CD8-positive, alpha-beta memory T cell (primary cell): ENCODE measurements at places on chromosomes 2 and 18.

GRCh38 chr2:222311319-222311977 is 12.7 kb upstream of the PAX3 start:
- no peak for DNase-seq

GRCh38 chr2:196949116-196949515 is 22.6 kb upstream of the PGAP1 start:
- DNase-seq = no peak

DNA sequence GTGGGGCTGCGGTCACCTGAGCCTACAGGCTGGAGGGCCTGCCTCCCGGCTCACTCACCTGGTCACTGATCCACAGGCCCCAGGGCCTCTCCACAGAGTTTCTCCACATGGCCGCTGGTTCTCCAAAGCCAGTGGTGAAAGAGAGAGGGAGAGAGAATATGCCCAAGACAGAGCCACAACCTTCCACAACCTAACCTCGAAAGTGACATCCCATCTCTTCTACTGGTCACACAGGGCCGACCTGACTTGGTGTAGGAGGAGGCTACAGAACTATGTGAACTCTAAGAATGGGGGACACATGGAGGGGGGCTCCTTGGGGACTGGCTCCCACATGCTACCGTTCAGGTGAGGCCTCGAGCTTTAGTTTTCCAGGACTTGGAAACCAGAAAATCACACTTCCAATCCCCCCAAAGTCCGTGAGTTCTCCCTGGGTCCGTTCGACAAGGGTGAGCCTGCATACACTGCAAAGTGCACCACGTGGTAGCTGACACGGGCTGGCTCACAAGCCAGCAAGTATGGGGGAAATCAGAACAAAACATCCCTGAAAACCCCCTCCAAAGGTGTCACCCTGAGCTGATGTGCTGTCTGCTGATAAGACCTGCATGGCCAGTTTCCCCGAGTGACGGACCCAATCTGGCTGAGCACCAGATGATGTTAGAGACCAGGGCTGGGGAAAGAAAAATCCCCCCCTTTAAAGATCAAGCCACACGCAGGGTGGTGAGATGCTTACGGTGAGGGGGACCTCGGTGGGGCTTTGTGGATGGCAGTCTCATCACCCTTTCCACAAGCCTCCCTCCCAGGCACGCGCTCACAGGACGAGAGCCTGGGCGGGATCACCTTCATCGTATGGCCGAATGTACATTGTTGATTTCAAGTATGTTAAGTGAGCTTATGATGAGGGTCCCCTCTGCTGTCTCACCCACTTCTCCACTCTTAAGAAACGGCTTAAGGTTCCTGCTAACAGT is 54.2 kb upstream of the SEMA4C start:
- peak; percentile 11 for DNase-seq

- DNase-seq = peak; percentile 22
These were observed 54.9 kb upstream of the CAPN13 start for GRCh38 chr2:30862054-30862651.

DNA sequence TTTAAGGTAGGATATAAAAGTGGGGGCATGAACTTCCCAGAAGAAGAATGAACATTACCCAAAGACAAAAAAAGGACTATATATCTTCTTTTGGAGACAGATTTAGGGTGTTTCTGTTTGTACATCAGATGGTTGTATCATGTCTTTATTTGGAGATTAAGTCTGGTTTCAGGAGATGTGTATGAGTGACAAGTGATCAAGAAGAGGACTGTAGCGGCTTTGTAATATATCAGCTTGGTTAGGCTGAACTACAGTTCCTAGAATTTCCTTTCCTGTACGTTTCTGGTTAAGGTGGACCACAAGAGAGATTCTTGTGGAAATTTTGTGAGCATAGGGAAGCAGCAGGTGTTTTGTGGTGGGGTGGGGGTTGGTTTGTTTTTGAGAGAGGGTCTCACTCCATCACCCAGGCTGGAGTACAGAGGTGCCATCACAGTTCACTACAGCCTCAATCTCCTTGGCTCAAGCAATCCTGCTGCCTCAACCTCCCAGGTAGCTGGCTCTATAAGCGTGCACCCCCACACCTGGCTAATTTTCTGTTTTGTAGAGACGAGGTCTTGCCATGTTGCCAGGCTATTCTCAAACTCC is 287.1 kb upstream of the MGAT5 start:
- no peak for DNase-seq

DNA sequence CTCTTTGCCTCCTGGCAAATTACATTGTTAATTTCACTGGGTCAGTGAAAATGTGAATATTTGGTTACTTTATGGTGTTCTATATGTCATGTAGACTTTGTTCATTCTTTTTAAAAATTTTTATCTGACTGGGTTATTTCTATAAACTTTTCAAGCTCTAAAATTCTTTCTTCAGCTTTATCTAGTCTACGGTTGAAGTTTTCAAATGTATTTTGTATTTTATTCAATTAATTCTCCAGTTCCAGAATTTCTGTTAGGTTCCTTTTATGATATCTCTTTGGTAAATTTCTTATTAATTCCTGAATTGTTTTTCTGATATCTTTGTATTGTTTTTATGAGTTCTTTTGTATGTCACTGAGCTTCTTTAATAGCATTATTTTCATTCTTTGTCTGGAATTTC is 228.1 kb downstream of the LPIN1 start:
- DNase-seq = no peak

DNA sequence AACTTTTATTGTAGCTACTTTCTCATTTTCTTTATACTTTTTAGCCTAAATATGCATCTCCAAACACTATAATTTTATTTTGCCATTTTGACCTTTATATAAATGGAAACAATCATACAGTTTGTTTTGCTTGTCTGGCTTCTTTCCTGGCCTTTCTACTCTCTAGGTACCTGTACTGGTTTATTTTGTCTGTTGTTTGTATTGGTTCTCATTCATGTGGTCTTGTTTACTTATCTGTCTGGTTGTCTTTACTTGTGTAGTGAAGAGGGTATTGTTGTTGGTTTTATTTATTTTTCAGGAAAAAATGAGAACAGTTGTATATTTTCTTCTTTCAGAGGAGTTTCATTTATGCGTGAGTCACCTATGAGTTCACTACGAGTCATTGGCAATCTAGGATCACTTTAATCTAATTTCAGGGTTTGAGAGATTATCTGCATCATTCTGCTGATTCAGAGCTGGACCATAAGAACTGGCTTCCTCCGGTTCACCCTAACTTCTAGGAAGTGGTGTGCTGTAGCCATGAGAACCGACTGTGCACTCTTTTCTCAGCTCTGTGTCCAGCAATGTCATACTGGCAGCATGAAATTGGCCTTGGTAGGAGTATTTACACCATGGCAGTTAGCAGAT is 33.1 kb upstream of the HDAC4 start:
- DNase-seq = no peak

GRCh38 chr2:188494906-188495305 is 203.2 kb downstream of the GULP1 start:
- no peak for DNase-seq

DNA sequence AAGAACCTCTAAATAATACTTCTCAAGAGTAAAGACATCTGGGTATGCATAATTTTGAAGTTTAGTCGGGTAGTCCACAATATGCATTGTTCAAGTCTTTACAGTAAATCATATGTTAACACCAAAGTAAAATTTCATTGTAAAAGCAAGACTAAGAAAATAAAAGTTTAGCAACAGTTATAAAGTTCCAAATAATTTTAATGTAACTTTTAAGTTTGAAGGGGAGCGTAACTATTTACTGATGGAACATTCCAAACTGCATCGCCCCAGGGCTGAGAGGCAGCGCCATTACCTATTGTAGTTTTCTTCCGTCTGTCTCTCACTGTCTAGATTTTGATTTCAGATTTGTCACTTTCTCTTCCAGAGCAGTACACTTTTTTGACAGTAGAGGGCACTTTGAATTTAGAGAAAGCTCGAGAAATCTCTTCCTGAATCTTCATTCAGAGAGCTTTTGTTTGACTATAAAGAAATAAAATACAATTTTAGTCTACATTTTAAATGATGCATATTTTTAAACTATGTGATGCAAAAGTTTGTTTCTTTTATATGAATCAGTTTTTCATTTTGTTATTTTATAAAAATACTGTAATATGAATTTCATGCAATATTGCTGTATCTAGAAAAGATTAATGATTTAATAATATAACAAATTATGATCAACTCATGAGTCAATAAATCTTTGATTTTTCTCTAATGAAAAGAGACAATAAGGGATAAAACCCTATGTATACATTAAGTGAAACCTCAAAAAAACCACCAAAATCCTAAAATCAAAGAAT is 389.8 kb downstream of the FIGN start:
- no peak for DNase-seq

DNA sequence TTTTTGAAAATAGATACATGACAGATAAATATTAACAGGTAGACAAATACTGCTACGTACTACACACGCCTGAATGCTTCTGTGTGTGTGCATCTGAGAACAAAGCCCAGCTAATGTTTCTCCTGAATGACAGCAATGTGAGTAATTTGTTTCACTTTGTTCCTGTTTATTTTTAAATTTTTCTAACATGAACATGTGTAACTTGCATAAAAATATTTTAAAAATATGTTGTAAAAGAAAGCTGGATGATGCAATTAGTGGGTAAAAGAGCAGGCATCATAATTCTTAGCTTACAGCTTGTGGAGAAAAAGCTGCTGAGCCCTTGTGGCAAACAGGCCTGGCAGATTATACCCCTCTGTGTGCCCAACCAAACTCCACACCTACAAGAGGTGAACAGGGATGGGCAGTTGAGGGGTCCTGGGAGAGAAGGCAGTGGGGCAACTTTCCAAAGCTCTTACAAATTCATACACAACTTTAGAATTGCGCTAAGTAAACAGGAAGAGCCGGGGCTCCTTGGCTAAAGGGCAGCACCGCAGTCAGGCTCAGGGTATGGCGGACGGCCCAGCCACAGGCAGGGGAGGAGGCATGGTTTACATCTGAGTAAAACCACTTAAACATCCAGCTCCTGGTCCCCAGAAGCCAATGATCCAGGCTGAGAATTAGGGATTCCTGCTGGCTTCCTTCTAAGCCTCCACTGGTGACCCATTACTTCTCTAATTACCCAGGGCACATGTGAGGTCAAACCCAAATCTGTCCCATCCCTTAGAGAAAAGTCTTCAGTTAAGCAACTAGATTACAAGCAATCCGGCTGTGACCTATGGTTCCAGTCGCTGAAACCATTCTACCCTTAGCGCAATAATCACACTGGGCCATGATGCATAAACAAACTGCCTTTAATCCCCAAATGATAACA is 14.0 kb downstream of the PXDN start:
- DNase-seq = no peak

GRCh38 chr2:9416267-9416961 is 6.9 kb downstream of the ITGB1BP1 start:
- no peak for DNase-seq

GRCh38 chr18:14941256-14941655 is 193.3 kb downstream of the ANKRD30B start:
- DNase-seq = no peak

- no peak for DNase-seq
These were observed 2.9 kb upstream of the SLC9A4 start for GRCh38 chr2:102470168-102470567.

- no peak for DNase-seq
These were observed 63.4 kb upstream of the ZEB2 start for GRCh38 chr2:144583381-144583729.

DNA sequence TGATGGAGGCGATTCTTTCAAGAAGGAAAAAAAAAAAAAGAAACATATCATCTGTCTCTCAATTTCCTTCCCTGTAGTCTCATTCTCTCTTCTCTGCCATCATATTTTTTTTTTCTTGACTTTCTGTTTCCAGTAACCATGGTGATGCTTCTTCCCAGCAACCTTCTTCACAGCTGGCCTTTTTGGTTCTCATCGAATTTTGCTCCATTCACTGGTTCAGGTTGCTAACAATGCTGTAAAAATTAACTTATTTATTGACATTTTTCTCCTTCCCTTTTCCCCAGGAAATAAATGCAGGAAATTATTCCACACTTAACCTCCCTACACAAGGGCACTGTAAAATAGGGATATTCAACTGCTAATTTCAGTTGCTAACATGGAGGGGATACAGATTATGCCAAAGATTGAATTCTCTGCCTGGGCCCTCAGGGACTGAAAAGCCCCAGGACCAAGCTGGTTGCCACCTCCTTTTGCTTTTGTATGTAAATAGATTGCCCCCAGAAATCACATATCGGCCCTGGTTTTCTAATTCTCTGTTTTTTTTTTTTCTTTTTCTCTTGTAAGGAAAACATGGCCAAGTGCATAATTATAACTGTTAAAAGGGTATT is 154.7 kb downstream of the MAP2 start:
- DNase-seq = no peak

DNA sequence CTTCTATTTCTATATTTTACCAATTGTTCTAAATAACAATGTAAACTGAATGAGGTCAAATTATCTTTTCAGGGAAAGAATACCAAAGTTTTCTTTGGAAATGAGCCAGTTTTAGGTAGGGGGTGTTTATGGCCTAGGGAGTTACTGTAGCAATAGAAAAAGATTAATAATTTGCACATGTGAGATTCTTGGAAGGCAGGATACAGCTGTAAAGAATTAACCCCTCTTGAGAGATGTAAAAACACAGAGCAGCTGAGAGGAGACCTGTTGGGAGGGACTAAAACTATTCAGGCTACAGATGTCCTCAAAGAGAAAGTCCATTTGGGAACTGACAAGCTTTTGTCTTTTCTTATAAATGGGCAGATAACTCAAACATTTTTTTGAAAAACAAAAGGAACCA is 182.2 kb downstream of the FIGN start:
- DNase-seq = no peak

- no peak for DNase-seq
These were observed 8.4 kb downstream of the HOXD8 start for GRCh38 chr2:176137906-176138305.

GRCh38 chr2:216645636-216645950 is 12.4 kb downstream of the IGFBP2 start:
- DNase-seq = no peak

- DNase-seq = no peak
These were observed 112.9 kb downstream of the MBP start for GRCh38 chr18:77019641-77020040.

- DNase-seq = no peak
These were observed 14.1 kb downstream of the SLC66A3 start for GRCh38 chr2:11169333-11169732.

DNA sequence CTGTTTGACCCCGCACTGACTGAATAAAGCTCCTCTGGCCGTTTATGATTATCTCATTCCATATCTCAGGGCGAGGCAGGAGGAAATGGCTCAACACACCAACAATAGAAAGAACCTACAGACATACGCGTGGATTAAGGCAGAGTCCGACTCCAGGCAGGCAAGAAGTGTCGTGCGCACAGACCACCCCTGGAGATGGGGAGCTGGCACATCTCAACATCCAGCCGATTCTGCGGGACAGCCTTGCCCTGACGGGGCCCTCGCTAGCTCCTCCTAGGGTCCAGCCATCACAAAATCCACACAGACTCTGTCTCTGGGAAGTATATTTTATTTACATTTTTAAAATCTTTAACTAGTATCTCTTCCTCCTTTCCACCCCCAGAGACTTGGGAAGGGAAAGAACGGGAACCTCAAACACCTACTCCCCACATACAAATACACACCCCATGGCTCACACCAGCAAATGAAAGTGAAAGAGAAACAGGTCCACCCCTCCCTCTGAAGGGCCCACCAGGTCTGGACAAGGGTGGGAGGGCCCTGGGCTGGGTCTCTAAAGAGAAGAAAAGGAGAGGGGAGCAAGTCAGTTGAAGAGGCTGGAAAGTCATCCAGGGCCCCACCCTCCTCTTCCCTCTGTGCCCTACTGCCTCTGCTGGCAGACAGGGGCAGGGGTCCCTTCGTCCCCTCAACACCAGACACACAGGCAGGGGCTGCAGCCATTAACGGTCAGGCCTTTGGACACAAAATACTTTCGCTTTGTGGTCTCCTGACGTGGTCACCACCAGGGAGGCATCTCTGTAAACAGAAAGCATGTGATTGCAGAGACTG is 3.2 kb downstream of the GPBAR1 start:
- no peak for DNase-seq
